Activated CD4-positive, alpha-beta T cell treated with anti-CD3 and anti-CD28 coated beads, Interleukin-2, amount 10 ng/mL, durations not matched to agents 7 days and 5 days (primary cell): ENCODE measurements at places on chromosomes 6 and 20.

DNA sequence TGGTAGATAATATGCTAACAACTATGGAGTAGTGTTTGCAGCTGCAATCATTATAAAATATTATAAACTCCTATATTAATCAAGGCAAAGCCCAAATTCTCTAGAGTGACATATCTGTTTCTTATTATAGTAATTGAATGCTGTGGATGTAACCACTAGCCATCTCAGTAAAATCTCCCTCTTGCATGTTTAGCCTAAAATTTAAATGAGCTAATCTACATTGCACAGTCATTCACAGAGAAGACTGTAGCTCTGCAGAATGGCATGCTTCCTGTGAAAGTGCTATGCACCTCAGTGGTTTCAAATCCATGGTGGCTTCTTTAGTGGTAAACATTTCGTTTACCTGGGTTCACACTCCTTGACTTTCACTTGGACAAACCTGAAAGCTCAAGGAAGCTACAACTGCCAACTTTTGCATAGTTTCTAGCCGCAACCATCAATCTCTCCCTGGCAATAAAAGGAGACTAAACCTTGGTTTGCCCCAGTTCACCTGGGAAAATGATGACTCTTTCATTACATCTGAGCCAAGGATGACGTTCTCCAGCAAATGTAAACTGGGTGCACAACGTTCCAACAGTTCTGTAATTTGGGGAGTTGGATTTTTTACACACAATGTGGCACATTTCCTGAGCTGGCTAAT lies 47.2 kb downstream of the FILIP1 start:
- H3K27me3 ChIP-seq = peaks cover 10% of the 10 kb centered on the region
- no peak overlapping the region for H3K27ac ChIP-seq
- no peaks in the 10 kb centered on the region for H3K4me1 ChIP-seq
- no peak overlapping the region for H3K4me3 ChIP-seq
- H3K36me3 ChIP-seq = no peaks in the 10 kb centered on the region

GRCh38 chr6:61210549-61210948 lies 1075.5 kb downstream of the KHDRBS2 start:
- H3K4me1 ChIP-seq = no peaks in the 10 kb centered on the region
- H3K36me3 ChIP-seq = no peaks in the 10 kb centered on the region
- no peak overlapping the region for H3K4me3 ChIP-seq
- H3K27ac ChIP-seq = no peak overlapping the region

DNA sequence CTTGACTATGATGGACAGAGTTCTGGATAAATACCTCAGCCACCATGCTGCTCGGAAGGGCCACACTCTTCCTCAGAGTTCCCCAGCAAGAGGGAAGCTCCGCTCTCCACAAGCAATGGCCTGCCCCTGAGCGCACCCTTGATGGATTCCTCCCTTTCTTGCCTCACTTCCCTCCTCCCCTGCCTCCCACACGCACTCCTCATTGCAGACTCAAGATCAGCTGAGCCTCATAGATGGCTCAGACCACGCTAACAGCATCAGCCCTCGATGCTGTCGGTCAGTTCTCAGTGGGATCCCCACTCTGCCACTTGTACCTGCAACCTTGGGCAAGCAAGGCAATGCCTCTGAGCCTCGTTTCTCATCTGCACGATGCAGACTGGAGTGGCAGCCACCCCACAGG lies 123.3 kb downstream of the BMP7 start:
- H3K4me3 ChIP-seq = no peak overlapping the region
- H3K4me1 ChIP-seq = peaks cover 6% of the 10 kb centered on the region
- no peaks in the 10 kb centered on the region for H3K36me3 ChIP-seq
- DNase-seq = no peak

DNA sequence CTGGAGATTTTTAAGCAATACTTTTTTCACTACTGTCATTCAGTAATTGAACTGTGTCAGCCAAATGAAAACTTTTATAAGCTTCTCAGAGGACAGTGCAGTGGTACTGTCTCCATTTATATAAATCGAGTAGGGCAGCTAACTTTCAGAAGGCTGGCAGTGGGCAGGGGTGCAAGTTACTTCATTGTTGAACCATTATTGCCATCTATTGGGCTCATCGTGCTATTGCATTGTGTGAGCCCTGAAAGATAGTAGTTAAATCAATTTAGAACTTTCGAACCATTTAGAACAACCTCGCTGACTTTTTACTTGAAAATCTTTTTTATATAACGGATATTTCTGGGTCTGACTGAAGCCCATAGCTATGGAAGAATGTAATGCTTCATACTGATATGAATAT lies 347.8 kb upstream of the PLCB4 start:
- peak; percentile 37 for DNase-seq
- H3K27ac ChIP-seq = no peak overlapping the region
- H3K36me3 ChIP-seq = no peaks in the 10 kb centered on the region
- H3K4me3 ChIP-seq = no peak overlapping the region
- H3K4me1 ChIP-seq = no peaks in the 10 kb centered on the region

DNA sequence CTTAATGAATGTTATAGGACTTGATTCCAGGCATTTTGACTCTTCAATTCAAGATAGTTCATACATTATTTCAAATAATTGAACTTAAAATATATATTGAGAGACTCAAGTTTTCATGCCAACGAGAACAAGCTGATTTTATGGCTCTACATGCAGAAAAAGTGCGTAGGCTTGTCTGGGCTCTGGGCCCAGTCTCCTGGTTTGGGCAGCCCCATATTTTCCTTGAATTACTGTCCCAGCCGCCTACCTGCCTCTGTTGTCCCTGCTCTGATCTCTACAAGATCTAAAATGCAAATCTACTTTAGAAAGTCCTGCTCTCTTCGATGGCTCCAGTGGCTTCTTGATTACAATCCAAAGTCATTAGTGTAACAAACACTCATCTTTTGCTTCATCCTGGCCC lies 537.4 kb upstream of the CHD6 start:
- no peak for DNase-seq
- H3K4me1 ChIP-seq = no peaks in the 10 kb centered on the region

- peaks cover 41% of the 10 kb centered on the region for H3K27me3 ChIP-seq
- no peak overlapping the region for H3K4me3 ChIP-seq
- DNase-seq = no peak
- peaks cover 22% of the 10 kb centered on the region for H3K4me1 ChIP-seq
Measured at GRCh38 chr20:46025376-46025783, 3.6 kb upstream of the SLC12A5 start.

GRCh38 chr6:148984531-148985056 lies 237.8 kb downstream of the UST start:
- H3K4me3 ChIP-seq = no peak overlapping the region
- DNase-seq = no peak
- peaks cover 17% of the 10 kb centered on the region for H3K27me3 ChIP-seq
- no peaks in the 10 kb centered on the region for H3K36me3 ChIP-seq

DNA sequence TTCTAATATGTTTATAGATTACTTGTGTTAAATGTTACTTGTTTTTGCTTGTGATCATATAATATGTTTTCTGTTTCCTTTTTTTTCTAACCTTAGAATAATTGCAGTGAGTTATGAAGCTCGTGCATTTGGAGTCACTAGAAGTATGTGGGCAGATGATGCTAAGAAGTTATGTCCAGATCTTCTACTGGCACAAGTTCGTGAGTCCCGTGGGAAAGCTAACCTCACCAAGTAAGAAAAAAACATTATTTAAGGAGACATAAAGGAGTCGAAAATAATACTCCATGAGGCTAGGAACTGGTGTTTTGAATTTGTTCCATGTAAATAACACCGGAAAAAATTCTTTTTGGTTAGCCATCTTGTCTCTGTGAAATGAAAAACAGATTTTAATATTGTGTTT lies 6.9 kb downstream of the POLH start:
- H3K36me3 ChIP-seq = peaks cover 65% of the 10 kb centered on the region
- no peaks in the 10 kb centered on the region for H3K27me3 ChIP-seq
- no peak for DNase-seq
- H3K4me1 ChIP-seq = peaks cover 67% of the 10 kb centered on the region

- H3K4me3 ChIP-seq = peak within 1 kb of the TSS; percentile 88
- peak; percentile 40 for DNase-seq
- H3K27me3 ChIP-seq = peaks cover 21% of the 10 kb centered on the region
- peaks cover 34% of the 10 kb centered on the region for H3K36me3 ChIP-seq
- peaks cover 51% of the 10 kb centered on the region for H3K4me1 ChIP-seq
Measured at GRCh38 chr6:125301435-125302391, at the start of gene HDDC2. TSS of gene HDDC2 (minus strand) at chr6:125301967. CDS start at chr6:125301932, 35 bp downstream.

DNA sequence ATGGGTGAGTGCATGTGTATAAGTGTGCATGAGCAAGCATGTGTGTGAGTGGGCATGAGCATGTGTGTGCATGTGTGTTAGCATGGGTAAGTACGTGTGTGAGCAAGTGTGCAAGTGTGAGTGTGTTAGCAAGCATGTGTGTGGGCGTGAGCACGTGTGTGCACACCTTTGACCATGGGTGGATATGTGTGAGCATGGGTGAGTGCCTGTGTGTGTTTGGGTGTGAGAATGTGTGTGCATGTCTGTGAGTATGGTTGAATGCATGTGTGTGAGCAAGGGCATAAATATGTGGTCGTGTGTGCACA lies 84.6 kb downstream of the DLL1 start:
- no peak overlapping the region for H3K4me3 ChIP-seq
- no peaks in the 10 kb centered on the region for H3K27me3 ChIP-seq
- no peak overlapping the region for H3K27ac ChIP-seq
- DNase-seq = peak; percentile 3
- H3K36me3 ChIP-seq = no peaks in the 10 kb centered on the region

- H3K4me1 ChIP-seq = no peaks in the 10 kb centered on the region
- H3K27ac ChIP-seq = no peak overlapping the region
- no peaks in the 10 kb centered on the region for H3K36me3 ChIP-seq
- no peak overlapping the region for H3K4me3 ChIP-seq
Measured at GRCh38 chr6:168416531-168416930, 24.5 kb upstream of the SMOC2 start.

DNA sequence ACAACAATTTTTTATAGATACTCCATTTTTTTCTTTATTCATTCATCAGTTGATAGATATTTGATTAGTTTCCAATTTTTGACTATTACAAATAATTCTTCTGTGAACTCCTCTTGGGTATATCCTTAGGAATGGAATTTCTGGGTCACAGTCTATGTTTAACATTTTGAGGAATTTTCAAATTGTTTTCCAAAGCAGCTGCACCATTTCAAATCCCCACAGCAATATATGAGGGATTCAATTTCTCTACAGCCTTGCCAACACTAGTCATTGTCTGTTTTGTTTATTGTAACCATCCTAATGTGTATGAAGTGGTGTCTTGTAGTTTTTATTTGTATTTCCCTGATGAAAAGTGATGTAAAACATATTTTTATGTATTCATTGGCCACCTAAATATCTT lies 320.3 kb upstream of the DEFB112 start:
- no peaks in the 10 kb centered on the region for H3K27me3 ChIP-seq
- no peak for DNase-seq
- H3K36me3 ChIP-seq = no peaks in the 10 kb centered on the region
- no peak overlapping the region for H3K27ac ChIP-seq
- no peaks in the 10 kb centered on the region for H3K4me1 ChIP-seq
- no peak overlapping the region for H3K4me3 ChIP-seq

GRCh38 chr6:144955392-144955791 lies 670.3 kb downstream of the UTRN start:
- H3K27ac ChIP-seq = no peak overlapping the region
- H3K27me3 ChIP-seq = peaks cover 2% of the 10 kb centered on the region
- no peaks in the 10 kb centered on the region for H3K4me1 ChIP-seq
- no peaks in the 10 kb centered on the region for H3K36me3 ChIP-seq
- no peak overlapping the region for H3K4me3 ChIP-seq

- H3K36me3 ChIP-seq = peaks cover 13% of the 10 kb centered on the region
- peak; percentile 4 for DNase-seq
- H3K27ac ChIP-seq = no peak overlapping the region
Measured at GRCh38 chr6:31473780-31474761, 23.9 kb upstream of the MICB start.

GRCh38 chr6:148758492-148758891 lies 11.7 kb downstream of the UST start:
- H3K27me3 ChIP-seq = peaks cover 39% of the 10 kb centered on the region
- peak; percentile 45 for DNase-seq
- no peak overlapping the region for H3K4me3 ChIP-seq
- H3K36me3 ChIP-seq = no peaks in the 10 kb centered on the region
- peaks cover 42% of the 10 kb centered on the region for H3K4me1 ChIP-seq
- no peak overlapping the region for H3K27ac ChIP-seq

DNA sequence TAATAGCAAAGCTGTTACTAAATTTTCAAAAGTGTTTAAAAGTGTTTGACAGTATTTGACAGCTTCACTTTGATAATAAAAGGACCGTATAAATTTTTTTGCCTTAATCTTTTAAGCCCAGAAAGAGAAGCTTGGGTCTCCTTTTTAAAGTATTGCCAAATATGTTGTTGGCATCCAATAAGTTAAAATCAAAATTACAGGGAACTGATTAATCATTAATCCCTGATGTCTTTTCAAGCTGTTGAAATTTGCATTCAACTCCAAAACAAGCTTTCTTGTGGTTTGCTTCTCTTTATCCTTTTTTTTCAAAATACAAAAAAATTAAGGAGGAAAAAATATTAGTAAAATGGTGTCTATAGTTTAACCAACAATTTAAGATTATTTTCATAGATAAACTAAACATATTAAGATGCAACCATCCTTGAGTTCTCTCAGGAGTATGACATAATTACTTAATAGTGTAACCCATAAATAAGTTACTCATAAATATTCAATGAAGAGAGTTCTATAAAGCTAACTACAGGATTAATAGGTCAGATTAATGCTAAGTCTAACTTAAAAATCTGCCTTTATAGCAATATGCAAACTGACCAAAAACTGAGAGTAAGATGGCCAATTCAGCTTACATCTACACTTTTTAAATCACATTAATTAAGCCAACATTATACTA lies 27.0 kb upstream of the CALHM6 start:
- no peaks in the 10 kb centered on the region for H3K36me3 ChIP-seq
- DNase-seq = no peak
- H3K27me3 ChIP-seq = no peaks in the 10 kb centered on the region
- no peaks in the 10 kb centered on the region for H3K4me1 ChIP-seq
- H3K4me3 ChIP-seq = no peak overlapping the region

- peak overlapping the region; percentile 62 for H3K4me3 ChIP-seq
- H3K4me1 ChIP-seq = peaks cover 14% of the 10 kb centered on the region
- H3K27me3 ChIP-seq = no peaks in the 10 kb centered on the region
Measured at GRCh38 chr20:58649288-58650180, 1.5 kb upstream of the STX16 start.
